ENCODE measurements at places on chromosomes 11 and 22.
A peak's percentile ranks its signal among the peaks of the same experiment; 100 is the strongest.

DNA sequence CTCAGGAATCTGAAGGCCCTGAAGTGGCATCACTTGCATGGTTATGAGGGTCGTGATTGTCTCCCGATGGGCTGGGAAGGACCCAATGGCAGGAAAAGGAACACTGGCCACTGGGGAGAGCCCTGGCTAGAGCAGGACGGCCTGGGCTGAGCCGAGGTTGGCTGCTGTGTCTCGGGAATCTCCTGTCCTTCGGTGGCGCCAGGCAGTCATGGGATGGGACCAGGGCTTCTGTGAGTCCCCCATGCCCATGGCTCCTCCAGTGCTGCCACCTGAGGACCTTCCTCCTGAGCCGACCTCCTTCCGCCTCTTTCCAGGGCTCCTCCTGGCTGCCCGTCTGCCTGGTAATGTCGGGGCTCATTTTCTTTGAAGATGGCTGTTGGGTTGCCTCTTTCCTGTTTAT, 1394.0 kb downstream of the BRD1 start:
- DNase-seq, result no peak

DNA sequence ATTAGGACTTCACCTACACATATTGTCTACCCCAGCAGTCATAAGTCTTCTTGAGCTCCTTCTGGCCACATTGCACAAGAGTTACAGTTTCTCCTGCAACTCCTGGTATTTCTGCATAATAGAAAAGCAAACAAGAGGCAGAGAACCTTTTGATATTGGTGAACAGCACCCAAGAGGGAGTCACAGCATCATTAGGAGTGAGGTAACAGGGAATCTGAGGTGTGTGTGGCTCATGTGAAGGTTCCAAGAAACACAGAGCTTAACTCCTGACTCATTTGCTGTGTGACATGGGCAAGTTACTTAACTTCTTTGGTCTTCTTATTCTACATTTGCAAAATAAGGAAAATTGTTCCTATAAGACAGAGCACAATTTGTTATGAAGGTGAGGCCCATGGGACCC, 374.6 kb downstream of the INSC start:
- DNase-seq, result no peak

GRCh38 chr11:132125988-132126871, 755.8 kb downstream of the NTM start:
- peak; percentile 62 for DNase-seq

- DNase-seq, result peak; percentile 72
These were observed 1.3 kb upstream of the KDM2A start for GRCh38 chr11:67117672-67118180.

DNA sequence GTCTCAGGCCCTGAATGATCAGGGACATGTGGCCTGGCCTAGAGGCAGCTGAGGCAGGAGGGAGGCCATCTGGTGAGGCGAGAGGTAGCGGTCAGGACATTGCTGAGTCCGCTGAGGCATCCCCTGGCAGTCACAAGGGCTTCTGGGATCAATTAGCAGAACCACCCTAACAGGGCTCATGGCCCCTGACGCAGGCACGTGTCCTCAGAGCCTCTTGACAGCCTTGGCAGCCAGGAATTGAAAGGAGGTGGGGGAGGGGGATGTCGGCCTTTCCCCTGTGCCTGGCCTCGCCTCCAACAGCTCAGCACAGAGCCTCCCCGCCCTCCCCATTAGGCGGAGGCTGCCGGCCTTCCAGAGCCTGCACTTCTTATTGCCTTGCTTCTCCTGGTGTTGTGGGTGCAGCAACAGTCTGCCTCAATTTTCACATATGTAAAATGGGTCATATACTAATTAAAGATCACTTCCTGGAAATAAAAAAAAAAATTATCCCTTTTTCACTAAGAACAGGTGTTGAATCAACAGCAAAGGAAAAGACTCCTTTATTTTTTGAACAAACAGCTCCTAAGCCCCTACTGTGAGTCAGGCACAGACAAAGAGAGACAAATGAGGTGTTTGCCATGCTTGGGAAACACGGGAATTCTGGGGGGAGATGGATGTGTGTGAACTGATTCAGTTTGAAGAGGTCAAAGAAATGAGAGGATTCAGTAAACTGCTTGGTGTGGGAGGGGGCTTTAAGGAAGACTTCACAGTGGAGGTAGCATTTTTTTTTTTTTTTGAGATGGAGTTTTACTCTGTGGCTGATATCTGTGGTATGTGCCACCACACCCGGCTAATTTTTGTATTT, 55.3 kb downstream of the NFAM1 start:
- peak; percentile 74 for DNase-seq

GRCh38 chr11:72793425-72794367, at the start of gene STARD10:
STARD10 (minus strand) TSS chr11:72794047; CDS start chr11:72781181, 12,866 bp downstream.
- DNase-seq, result peak; percentile 99

- DNase-seq, result no peak
These were observed 9.5 kb upstream of the LTO1 start for GRCh38 chr11:69684651-69685050.

- DNase-seq, result peak; percentile 81
These were observed 36.5 kb downstream of the POU2AF3 start for GRCh38 chr11:111334532-111335502.

DNA sequence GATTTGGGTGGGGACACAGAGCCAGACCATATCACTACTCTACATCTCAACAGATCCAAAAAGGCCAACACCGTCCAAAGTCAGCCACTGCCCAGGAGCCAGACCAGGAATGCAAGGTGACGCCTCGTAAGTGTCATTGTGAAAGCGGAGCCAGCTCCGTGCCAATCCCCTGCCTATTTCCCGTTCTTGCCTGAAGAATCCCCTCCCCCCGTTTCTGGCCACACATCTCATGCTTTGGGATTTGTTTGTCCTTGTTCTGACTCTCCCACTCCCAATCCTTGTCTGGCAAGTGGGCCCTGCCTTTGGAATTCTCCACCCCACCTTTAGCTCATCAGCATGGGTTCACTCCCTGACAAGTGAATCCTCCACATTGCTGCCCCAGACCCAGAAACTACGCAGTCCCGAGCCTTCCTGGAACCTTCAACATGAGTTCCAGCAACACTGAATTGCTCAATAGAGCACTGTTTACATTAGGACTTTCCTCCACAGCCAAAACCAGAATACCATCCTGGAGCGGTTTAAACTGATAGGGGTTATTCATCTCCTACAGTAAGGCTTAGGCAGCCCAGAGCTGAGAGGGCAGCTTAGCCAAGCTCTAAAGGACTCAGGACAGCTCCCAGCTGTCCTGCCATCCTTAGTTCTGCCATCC, 6.0 kb upstream of the SLC35C1 start:
- no peak for DNase-seq

DNA sequence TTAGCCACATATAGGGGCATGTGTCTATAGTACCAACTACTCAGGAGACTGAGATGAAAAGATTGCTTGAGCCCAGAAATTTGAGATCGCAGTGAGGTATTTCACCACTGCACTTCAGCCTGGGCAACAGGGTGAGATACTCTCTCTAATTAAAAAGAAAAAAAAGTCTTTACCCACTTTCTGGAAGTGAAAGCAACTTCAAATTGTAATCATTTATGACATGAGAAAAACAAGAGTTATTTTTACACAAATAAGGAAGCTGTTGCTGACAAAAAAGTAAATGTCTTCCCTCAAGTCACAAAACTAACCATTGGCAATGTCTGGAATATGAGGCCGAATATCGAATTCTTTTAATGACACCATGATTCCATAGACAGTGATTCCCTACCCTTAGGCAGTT, 71.4 kb downstream of the GLYATL1 start:
- no peak for DNase-seq

DNA sequence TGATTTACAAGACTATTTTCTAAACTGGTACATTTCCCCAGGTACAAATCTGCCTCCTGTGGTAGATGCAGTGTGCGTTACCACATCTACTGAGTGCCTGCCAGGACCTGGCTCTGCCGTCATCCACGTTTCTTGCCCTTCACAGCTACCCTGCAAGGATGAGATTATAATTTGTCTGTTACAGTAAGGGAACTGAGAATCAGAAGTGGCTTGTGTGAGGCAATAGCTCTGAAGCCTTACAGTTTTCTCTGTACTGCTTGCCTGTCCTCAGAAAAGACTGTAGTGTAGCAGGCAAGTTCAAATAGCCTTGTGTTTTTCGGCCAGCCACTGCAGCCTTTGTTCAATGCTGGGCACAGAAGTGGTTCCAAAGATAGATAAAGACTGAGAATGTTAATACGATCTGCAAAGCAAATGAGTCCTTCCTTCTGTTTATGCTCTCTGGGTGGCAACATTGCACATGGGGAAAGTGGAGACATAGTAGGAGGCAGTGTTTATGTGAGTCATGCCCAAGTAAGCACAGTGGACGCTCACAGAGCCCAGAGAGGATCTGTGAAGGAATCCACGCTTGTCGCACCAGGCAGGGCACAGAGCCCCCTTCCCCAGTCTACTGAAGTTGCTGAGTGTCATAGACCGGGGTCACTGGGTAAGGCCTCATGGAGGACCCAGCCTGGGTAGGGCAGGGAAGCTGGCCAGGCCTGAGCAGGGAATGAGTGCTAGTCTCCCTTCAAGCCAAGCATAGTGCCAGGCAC, 49.1 kb downstream of the MICAL2 start:
- no peak for DNase-seq

DNA sequence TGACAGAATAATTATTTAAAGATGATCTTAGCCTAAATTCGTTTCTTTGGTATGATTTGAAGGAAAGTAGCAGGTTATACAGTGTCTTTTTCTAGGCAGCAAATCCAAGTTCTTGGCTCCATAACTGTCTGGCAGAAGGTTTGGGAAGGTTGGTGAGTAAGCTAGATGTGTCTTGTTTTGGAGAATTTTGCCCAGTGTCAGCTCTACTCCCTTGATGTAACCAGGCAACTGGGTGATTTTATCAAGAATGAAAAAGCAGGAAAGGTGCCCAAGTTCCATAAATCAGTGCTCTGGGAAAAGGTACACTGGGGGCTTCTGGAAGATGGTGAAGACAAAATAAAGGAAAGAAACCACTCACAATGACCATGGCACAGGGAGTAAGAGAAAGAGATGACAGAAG, 71.5 kb upstream of the USP47 start:
- no peak for DNase-seq

DNA sequence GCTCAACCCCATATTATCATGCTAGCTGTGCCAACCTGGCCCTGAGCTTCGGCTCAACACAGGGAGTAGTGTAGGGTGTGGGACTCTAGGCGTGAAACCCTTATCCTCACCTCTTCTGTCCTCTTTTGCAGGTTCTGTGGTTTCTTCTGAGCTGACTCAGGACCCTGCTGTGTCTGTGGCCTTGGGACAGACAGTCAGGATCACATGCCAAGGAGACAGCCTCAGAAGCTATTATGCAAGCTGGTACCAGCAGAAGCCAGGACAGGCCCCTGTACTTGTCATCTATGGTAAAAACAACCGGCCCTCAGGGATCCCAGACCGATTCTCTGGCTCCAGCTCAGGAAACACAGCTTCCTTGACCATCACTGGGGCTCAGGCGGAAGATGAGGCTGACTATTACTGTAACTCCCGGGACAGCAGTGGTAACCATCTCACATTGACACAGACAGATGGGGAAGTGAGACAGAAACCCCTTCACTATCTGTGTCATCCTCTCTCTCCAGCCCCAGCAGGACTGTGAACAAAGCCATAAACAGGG, 76.4 kb downstream of the GGTLC2 start:
- no peak for DNase-seq

- no peak for DNase-seq
These were observed 34.4 kb downstream of the ME3 start for GRCh38 chr11:86637988-86638387.

DNA sequence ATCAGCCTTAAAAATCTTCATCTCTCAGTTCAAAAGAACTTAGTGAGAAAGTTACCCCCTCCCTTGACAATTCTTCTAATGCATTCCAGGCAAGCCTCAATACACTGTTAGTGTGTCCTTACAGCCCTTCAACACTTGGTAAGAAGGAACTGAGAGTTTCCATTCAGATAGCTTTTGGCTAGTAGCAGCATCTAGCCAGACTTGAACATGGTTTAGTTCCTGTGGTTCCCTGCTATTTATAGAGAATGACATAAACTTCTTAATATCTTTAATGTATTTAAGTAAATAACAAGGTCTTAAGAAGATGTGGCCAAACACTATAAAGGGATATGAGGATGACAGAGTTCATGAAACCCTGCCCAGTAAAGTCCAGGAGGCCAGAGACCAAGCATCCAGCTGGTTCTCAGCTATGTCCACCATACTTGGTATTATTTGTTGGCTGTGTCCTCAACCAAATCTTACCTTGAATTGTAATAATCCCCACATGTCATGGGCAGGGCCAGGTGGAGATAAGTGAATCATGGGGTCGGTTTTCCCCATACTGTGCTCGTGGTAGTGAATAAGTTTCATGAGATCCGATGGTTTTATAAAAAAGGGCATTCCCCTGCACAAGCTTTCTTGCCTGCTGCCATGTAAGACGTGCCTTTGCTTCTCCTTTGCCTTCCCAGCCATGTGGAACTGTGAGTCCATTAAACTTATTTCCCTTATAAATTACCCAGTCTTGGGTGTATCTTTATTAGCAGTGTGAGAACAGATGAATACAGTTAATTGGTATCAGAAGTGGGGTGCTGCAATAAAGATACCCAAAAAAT, 132.4 kb downstream of the LARGE1 start:
- no peak for DNase-seq

GRCh38 chr11:125036933-125037332, 26.2 kb upstream of the SLC37A2 start:
- DNase-seq, result no peak

- DNase-seq, result no peak
These were observed 66.2 kb upstream of the TCF20 start for GRCh38 chr22:42336527-42337227.

GRCh38 chr11:69559181-69559580, 77.7 kb downstream of the LINC01488 start:
- no peak for DNase-seq

GRCh38 chr11:84430661-84431060, 1144.5 kb upstream of the CCDC90B start:
- DNase-seq, result peak; percentile 28

DNA sequence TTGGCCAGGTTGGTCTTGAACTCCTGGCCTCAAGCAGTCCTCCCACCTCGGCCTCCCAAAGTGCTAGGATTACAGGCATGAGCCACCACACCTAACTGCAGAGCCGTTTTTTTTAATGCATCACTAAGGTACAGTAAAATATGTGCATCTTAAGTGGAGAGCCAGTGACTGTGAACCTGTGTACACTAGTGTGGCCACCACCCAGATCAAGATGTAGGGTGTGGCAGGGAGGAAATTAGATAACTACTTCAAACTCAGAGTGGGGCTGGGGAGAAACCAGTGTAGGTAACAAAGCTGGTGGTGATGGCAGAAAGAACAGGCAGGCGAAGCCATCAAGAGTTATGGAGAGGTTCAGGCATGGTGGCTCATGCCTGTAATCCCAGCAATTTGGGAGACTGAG, 14.4 kb downstream of the SNAP29 start:
- no peak for DNase-seq

DNA sequence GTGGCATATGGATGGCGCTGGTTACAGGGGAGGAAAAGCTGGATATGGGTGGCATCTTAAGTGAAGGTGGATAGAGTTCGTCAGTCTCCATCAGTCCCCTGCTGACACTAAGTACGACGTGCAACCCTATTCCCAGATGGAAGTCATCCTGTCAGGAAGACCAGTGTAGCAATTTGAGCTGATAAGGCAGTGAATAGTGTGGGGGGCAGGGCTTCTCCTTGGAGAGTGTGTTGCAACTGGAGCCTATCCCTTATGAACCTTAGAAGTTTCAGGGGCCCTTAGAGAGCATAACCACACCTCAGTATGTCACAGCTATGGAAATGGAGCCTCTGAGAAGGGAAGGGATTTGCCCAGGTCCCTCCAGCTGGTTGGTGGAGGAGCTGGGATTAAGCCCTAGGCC, 36.1 kb upstream of the ANKK1 start:
- DNase-seq, result no peak
